ENCODE measurements at places on chromosomes 1 and 21.

GRCh38 chr21:17848228-17848627 is 29.1 kb upstream of the C21orf91 start:
- DNase-seq, result no peak

- DNase-seq, result no peak
Measured at GRCh38 chr1:236657398-236657797, 28.9 kb upstream of the ACTN2 start.

GRCh38 chr1:3133686-3134085 is 64.7 kb downstream of the PRDM16 start:
- DNase-seq, result no peak

DNA sequence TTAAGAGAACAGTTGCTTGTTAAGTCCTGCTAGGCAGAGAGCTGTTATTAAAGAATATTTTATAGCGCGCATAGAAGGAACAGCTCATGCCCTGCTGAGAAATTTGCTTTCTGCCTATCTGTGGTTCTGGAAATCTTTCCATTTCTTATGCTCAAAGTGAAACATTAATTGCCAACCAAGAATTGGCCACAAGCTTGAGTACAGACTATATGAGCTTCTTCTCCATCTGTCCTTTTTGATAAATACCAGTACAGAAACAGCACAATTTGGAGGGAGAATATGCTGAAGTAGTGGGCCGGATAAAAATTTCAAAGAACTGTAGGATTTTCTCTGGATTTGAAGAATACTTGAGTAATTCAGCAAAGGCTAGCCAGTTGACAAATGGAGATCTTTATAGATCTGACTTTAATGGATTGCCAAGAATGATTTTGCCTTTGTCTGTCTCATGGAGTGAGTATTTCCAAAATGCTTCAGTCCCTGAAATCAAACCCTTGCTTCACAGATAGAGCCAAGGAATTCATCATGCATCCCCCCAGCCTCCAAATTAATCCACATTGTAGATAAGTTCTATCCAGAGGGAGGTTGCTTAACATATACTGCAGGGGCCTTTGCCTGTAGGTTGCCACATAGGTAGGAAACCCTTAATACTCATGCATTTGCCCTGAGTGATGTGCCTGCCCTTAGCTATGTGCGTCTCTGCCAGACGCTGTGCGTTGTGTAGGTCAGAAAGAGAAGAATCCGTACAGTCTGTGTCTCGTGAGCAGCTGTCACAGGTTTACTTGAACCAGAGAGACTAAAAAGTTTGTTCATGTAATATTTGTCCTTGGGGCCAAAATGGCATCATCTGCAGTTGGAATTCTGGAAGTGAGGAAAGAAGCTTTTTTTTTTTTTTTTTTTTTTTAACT is 44.2 kb downstream of the SMYD2 start:
- no peak for DNase-seq

DNA sequence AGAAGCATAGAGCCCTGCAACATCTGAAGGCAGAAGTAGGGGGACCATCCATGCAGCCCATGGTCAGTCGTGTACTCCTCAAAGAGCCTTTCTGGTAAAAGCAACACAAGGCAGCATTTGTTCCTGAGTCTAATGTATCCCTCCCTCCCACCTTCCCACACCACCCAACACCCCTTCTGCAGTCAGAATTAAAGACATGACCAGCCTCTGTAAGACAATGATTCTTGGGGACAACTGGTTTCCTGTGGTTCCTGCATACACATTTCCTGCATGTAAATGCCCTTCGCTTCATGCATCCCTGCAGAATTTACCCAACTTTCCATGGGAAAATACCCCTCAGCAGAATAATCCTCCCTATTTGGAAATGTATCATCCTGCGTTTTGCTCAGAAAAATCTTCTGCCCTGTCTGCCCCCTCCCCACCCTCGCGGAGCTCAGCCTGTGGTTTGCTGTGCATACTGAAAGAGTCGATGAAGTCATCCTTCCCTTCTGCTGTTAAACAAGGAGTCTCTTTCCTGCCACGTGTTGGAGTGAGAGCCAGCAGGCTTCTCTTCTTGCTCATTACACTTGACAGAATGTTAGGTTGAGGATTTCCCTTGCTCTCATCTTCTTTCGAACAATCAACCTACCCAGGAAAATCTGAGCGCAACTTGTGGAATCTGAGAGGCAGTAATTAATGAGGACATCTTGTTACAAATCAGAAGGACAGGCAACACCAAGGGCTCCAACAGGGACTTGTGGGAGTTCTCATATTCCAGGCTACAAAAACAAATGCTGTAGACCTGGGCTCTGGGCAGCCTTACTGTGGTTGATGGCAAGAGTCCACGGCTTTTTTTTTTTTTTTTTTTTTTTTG is 4.7 kb downstream of the TNN start:
- DNase-seq, result no peak

- no peak for DNase-seq
Measured at GRCh38 chr1:119636491-119637089, 11.5 kb downstream of the ZNF697 start.
